ENCODE measurements at places on chromosomes 13 and 19.
A peak's percentile ranks its signal among the peaks of the same experiment; 100 is the strongest.

DNA sequence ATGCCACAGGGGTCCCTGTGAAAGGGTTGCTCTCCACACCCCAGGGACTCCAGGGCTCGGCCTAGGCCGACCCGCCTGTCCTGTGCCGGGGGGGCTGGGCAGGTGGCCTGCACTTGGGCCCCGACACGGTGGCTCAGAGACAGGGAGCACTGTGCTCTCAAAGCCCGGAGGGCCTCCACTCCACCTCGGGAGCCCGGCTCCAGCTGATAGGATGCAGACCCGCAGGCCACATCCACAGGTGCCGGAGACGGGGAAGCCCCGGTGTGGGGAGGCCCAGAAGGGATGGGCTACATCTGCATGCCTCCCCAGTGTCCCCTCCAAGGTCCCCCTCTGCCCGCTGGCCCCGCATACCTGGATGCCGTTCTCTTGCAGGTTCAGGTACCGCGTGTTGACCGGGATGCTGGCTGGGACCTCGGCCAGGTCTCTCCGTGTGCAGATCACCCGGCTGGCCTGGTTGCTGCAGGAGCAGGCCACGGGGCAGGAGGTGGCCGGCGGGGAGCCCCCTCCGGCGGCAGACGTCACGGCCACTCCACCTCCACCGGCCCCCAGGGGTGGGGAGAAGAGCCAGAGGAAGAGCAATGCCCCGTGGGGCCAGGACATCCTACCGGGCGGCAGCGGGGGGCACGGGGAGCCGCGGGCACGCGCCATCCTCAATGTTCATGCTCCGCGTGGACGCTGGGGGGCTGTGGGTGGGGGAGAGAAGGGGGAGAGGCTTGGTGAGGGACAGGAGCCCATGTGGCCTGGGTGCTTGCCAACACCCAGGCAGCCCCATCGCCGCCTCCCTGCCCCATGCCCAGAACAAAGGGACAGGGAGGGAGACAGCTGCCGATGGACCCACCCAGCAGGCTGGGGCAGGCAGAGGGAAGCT, 19.8 kb downstream of the LRRC4B start:
- DNase-seq, result no peak

- no peak for DNase-seq
Observed at GRCh38 chr13:85755123-85755522, 44.1 kb downstream of the SLITRK6 start.

GRCh38 chr19:1618157-1619093, 13.2 kb upstream of the UQCR11 start:
- peak; percentile 12 for DNase-seq

DNA sequence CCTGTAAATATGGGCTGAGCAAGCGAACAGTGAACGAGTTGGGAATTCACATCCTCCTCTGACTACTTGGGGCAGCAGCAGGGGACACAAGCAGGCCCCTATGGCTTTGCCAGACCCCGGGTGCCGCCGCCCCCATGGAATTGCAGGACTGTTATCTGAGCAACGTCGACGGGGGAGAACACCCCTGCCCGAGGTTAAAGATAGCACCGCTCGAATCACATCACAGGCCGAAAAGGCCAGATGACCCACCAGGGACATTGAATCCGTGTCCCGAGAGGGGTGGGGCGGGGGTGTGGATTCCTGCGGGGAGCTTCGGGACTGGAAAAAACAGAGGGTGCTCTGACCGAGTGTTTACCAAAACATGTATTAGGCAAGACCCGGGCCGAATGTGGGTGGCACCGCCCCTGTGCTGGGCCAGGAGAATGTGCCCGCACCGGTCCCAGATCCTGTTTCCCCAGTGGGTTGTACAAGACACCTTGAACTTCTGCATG, 9.1 kb downstream of the FEM1A start:
- no peak for DNase-seq

- no peak for DNase-seq
Observed at GRCh38 chr13:114129649-114130062, 2.8 kb downstream of the RASA3 start.

DNA sequence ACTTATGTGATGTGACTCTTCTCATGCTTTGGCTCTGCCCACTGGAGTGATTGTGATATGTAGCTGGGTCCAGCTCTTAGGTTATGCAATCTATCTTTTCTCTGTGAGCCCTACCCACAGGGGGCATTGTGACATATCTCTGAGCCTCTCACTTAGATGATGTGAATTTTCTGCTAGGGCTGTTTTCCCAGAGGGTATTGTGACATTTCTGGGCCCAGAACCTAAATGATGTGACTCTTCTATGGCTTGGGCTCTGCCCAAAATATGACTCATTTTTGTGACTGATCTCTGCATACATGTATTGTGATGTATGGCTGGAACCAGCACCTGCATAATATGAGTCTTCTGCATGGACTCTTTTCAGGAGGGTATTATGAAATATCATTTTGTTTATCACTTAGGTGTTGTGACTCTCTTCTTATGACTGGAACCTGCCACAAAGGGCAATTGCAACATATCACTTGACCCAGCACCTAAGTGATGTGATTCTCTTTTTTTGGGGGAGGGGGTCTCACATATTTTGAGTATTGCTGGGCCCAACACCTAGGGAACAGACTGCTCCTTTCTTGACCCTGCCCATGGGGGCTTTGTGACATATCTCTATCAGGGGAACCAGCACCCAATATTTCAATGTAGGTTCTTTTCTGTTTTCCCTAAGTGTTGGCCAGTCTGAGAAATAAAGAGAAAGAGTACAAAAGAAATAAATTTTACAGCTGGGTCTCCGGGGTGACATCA, 12.1 kb upstream of the ZNF254 start:
- no peak for DNase-seq

- DNase-seq, result no peak
Observed at GRCh38 chr19:46717716-46718143, 816 bp upstream of the PRKD2 start.

- DNase-seq, result no peak
Observed at GRCh38 chr19:51676566-51677083, 16.5 kb upstream of the SPACA6 start.

- DNase-seq, result no peak
Observed at GRCh38 chr19:41114132-41114531, at the start of gene CYP2F1. TSS of gene CYP2F1 (plus strand) at chr19:41114432. CDS start at chr19:41116189, 1,757 bp downstream.

GRCh38 chr13:50141375-50141975, 126.2 kb downstream of the KCNRG start:
- DNase-seq, result peak; percentile 85

DNA sequence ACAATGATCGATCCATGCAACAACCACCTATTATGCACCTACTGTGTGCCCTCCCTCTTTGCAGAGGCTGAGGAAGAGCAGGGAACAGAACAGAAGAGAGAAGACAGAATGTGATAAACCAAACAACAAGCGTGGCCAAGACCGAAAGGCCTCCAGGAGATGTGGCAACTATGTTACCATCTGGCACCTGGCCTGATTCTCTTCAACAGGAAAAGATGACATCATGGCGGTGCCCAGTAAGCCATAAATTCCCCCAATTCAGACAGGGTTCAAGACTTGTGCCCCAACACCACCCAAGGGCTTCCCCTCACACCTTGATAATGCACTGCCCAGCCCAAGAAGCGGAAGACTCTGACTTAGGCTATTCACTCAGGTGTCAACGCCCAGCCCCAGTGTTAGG, 44.3 kb downstream of the SLC7A1 start:
- DNase-seq, result no peak

- DNase-seq, result no peak
Observed at GRCh38 chr13:61286148-61286745, 129.4 kb downstream of the PCDH20 start.

DNA sequence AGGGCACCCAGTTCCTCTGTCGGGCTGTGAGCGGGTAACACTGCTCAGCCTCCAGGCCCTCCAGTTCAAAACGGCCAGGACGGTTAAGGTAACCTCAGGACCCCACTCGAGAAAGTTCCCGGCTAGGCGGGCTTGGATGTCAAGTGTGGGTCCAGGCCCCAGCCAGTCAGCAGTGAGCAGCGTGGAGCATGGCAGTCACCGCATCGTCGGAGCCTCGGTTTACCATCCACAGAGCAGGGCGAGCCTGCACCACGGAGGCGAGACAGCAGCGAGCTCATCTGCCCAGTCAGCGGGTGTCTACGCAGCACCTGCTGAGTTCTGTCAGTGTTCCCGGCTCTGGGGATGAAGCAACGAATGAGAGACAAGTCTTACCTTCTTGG, 8.0 kb upstream of the CNOT3 start:
- no peak for DNase-seq

GRCh38 chr19:23851966-23852365, 62.7 kb upstream of the ZNF726 start:
- no peak for DNase-seq

DNA sequence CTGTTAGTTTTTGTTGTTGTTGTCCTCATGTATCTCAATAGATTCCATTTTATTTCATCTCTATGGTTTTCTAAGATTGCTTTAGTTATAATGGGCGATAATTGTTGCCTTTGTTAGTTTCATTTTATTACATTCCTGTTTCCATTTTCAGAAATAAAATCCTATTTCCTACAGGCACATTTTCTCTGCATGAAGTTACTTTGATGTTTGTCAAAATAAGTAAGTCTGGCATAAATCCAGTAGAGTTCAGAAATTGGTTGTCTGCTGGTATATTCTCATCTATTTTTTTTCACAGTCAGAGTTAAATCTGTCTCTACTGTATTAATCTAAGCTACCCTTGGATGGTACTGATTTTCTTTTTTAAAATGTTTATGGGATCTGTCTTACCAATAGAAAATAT, 204.1 kb downstream of the MYO16 start:
- no peak for DNase-seq

GRCh38 chr13:101572456-101572855, 120.0 kb downstream of the ITGBL1 start:
- no peak for DNase-seq

- no peak for DNase-seq
Observed at GRCh38 chr19:10189616-10190015, 5.1 kb downstream of the DNMT1 start.

DNA sequence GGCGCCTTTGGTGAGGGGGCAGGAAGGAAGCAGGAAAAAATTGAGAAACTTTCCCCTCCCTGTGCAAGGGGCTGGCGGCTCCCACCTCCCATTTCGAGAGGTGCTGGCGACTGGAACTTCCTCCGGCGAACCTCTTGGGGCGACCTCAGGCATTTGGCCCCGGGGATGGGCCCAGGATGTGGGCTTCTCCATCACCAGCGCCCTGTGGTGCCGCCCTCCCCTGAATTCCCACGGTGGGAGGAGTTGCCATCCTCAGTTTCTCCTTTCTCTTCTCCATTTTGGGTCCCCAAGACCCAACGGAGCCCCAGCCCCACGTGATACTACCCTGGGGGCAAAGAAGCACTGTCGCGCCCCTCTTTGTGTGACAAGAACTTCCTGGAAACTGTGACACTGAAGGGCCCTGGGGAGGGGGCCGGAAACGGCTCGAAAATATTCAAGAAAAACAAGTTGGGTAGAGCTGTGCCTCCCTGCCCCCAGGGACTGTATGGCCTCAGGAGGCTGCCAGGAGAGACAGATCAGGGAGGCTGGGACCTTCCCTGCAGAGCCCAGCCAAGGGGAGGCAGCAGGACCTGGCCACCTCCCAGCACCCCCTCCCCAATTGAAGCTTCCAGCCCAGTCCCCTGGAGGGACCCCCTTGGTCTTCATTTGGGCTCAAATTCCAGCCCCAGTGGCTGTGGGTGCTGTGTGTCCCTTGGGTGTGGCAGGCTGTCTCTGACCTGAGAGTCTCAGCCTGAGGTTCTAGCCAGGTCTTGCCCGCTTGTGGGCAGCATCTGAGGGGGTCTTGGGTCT, 16.2 kb upstream of the AP1M2 start:
- DNase-seq, result peak; percentile 46

DNA sequence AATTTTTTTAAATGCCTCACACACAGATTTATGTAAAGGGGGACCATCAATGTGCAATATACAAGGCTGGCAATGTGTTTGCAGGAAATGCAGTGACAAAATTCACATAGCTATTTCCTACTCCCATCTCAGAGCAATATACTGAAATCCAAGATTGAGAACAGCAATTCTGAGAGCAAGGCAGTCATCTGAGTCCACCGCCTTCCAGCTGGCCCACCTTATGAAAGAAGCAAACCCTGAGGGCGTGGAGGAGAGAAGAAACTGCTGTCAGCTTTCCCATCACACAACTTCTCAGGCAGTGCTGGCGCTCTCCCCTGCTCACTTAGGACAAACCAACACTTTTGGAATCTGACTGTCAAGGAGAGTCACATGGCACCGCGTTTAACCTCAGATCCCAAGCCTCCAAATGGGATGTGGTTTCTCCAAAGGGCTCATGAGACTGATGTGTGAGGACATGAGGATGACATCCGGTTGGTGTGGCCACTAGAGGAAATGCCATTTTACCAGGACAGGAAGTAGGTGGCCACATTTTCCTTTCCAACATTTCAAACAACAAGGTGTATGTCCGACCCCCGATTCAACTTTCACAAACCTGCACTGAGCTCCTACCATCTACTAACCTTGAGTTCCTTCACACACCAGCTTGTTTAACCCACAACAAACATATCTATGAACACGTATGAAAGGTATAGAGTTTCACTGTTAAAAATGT, 3.7 kb upstream of the DOCK9 start:
- DNase-seq, result no peak

DNA sequence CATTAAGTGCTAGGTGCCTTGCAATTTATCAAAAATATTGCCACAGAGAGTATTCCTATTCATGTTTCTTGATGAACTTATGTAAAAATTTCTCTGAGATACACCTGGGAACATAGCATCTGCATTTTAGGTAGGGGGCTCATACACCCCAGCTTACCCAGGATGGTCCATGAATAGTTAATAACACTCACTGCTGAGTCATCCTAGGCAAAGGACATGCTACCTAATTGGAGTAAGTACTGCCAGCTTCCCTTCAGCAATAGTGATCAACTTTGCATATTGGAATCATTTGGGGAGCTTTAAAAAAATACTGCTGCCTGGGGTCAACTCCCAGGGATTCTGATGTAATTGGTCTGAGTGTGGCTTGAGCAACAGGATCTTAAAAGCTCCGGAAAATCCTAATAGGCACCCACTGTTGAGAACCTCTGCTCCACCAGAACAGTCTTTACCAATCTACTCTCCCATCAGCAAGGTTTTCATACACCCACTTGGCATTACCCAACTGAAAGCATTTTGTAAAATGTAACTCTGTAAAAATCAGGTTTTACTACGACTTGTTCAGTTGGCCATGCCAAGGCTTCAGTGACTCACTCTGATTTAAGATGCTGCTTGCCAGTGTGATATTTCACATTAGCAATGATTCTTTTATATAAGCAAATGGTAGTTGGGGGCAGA, 67.2 kb upstream of the FNDC3A start:
- no peak for DNase-seq

DNA sequence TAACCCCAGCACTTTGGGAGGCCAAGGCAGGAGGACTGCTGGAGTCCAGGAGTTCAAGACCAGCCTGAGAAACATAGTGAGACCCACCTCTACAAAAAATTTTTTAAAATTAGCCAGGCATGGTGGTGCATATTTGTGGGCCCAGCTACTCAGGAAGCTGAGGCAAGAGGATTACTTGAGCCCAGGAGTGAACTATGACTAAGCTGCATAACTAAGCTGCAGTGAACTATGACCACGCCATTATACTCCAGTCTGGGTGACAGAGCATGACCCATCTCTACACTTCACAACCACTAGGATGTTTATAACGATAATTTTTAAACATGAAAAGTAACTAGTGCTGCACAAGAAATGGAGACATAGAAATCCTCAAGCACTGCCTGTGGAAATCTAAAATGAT, 352.7 kb upstream of the SGCG start:
- no peak for DNase-seq

- peak; percentile 26 for DNase-seq
Observed at GRCh38 chr19:54928299-54928698, 19.0 kb downstream of the NLRP7 start.

GRCh38 chr13:24670961-24671381, 9.2 kb upstream of the ATP12A start:
- peak; percentile 14 for DNase-seq
